ENCODE measurements at places on chromosomes 5 and 9.

DNA sequence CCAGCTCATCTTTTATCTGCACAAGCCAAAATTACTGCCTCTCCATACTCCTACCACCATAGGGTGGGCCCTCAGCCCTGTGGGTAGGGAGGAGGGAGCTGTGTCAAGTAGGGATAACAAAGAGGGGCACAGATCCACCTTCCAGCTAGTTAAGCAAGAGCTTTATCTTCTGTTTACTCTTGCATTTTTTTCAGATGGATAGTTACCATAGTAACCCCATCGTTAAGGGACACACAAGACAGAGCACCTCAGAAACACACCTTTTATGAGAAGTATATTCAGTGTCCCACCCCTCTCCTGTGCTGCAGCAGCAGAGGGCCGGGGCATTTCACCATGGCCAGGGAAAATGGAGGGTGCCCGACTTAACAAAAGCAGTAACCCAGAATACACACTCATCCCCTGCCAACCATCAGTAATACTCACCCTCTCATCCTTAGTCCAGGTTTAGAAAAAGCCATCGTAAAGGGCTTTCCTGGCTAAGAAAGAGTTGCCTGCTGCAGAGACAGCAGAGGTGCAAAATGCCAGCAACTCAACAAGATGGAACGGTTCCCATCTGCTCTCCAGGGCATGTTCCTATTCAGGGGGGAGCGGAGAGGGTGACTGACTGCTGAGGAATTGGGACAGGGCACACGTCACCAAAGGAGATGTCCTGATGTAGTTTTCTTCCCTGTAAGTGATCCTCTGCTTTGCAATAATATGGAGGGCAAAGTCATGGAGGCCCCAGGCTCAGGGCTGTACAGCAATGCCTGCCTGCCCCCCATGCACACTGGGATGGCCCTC, 25.1 kb downstream of the MACROH2A1 start:
- no peak for DNase-seq

GRCh38 chr5:84487963-84488362, 103.3 kb upstream of the EDIL3 start:
- DNase-seq: no peak

DNA sequence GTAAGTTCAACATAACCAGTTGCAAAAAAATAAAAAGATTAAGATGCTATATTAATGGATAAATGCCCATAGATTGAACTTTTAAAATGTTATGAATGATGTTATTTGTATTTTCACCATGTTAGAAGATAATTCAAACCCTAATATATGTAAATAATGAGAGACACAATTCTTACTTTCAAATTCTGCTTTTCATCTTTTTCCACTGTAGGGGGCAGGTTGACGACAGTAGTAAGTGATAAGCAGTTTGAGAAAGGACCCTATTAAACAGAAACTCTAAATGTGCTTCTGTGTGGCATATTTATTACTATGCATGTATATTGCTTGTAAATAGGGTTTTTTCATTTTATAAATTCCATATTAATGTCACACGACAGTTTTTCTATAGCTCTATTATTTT, 591.1 kb downstream of the SEMA5A start:
- DNase-seq: no peak

DNA sequence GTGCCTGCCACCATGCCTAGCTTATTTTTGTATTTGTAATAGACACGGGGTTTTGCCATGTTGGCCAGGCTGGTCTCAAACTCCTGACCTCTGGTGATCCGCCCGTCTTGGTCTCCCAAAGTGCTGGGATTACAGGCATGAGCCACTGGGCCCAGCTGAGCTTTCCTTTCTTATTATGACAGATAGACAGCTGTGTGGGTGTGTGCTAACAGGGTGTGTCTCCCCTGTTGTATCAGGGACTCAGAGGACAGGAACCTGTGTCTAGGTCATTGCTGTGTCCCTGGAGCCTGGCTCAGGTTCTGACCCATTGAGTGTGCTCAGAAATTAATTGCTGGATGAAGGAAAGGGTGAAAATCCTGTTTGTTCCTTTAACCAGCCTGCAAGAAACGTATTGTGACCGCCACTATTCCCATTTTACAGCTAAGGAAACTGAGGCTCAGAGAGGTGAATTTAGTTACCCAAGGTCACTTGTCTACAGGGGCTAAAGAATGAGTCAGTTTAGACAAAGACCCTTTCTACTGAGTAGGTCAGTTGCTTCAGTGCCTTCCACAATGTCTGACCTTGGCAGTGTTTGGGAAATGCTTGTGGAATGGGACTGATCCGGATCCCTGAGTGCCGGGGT, 16.8 kb downstream of the NCS1 start:
- no peak for DNase-seq

- no peak for DNase-seq
Measured at GRCh38 chr9:110316261-110317075, 21.2 kb downstream of the TXNDC8 start.

DNA sequence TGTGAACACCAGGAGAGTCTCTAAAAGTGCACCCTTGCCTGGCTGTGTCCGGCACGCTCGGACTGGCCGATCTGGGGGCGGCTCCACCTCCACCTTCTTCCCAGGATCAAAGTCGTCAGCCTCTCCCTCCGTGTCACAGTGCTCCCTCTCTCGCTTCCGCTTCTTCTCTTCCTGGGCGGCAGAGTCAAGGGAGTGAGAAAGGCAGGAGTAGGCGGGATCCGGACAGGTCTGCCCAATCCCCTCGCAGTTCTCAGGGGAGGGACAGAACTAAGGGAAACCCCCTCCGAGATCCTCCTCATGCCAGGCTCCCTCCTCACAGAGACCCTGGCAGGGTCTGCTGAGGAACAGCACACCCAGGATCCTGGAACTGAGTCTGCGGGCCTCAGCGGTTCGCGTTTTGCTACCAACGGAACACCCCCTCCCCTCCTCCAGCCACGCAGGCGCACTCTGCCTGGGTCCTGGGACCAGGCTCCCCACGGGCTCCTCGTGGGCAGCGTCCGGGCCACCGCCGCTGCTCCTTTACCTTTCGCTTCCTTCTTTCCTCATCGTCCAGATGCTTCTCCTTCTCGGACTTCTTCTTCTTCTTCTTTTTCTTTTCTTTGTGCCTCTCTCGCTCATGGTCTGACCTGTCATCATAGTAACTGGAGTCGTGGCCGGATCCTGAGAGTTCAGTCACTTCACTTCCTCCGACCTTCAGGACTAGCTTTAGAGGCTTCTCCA, 1.3 kb downstream of the BRD9 start:
- no peak for DNase-seq

DNA sequence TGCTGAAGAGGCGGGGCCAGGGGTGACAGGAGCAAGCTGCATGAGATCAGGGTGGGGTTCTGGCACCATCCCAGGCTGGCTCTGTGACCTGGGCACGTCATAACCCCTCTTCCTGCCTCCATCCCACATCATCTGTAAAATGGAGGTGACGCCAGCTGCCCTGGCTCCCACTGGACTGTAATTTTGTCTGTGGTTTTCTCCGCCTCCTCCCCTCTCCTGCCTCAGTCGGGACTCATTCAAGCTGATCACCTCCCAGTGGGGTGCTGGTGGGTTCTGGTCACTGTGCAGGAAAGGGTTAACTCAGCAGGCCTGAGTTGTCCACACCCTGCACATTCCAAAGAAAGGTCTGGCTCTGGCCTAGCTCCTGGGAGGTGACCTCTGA, 128.2 kb downstream of the RXRA start:
- DNase-seq: no peak

DNA sequence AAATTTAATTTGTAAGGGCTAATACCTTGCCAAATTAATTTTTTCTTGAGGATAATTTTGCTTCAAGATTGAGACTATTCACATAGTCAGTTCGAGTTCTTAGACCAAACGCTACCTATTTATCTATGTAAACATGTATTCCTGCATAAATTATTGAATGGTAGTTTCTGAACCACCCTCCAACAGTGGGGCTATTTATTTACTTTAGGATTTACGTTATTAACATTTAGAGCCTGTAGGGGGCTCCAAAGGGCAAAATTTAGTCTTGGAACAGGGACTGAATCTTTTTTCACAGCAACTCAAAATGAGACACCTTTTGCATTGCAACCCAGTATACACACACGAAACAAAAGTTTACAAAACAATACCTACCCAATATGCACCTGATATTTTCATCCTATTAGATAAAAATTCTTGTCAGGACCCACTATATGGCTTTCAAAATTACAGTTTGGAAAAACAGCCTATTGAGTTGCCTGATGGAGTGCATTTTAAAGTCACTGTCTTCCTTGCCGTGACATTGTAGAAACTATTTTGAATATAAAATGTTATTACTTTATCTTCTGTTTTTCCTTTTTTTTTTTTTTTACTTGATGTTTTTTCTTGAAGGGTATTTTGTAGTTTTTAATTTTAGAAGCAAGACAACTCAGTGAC, 47.1 kb upstream of the POU4F3 start:
- DNase-seq: no peak

- no peak for DNase-seq
Measured at GRCh38 chr5:41856644-41857491, 13.4 kb downstream of the OXCT1 start.

- DNase-seq: no peak
Measured at GRCh38 chr9:111162026-111162425, 123.8 kb upstream of the LPAR1 start.

DNA sequence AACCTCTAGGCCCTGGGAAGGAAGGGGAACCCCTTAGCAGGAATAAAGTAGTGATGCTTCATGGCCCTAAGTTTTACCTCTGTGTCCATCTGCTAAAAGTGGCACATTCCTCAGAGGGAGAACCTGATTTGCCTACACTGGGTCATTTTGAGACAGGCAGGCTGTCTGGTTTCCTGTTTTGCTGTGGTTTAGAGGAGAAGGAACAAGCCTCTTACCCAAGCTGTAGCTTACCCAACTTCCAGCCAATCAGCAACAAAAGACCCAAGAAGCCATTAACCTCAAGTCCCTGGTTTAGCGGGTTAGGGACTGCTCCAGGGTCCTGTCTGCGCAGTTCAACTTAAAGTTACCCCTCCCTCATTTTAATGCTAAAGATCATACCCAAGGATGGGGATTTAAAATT, 411.0 kb downstream of the MAT2B start:
- DNase-seq: no peak

GRCh38 chr9:76333388-76333787, 60.8 kb downstream of the RFK start:
- DNase-seq: no peak

- no peak for DNase-seq
Measured at GRCh38 chr5:58294598-58295305, 165.1 kb downstream of the PLK2 start.

DNA sequence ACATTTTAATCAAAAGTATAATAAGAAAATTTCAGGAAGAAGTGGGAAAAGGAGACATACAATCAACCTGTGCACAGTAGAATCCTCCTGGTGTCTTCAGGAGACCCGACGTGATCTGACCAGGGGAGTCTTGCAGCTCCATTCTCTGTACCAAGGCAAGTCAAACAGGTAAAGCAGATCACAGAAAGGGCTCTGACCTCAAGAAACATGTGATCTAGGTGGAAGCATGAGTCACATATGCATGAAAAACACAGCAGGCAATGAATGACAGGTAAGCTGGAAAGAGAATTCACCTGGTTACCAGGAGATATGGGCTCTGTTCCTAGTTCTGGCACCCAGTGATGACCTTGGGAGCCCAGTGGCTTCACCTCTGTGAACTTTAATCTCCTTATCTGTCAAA, 19.4 kb upstream of the FABP6 start:
- no peak for DNase-seq

DNA sequence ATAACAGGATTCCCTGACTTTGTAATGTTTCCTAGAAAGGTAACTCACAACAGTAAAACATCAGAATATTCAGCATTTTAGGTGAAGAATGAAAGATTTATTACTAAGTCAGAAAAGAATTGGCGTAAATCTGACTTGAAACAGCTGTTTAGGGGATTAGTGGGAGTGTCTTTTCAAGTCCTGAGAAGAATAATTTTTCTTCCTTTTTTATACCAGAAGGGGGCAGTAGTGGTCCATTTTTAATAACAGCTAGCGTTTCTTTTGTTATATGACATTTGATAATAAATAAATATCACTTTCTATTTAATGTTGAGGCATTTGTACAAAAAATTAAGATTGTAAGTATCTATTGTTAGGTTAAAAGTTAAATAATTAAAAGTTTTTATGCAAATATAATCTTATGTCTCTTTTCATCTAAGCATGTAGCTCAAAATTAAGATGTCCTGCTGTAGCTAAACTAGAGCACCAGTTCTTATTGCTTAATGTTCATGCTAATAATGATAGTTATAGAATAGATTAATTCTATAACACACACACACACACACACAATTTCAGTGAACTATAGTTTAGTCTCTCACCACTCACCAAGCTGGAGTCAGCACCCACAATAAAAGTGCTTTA, 258.7 kb upstream of the ARRDC3 start:
- no peak for DNase-seq

GRCh38 chr9:127812936-127813675, 10.4 kb downstream of the FPGS start:
- no peak for DNase-seq

DNA sequence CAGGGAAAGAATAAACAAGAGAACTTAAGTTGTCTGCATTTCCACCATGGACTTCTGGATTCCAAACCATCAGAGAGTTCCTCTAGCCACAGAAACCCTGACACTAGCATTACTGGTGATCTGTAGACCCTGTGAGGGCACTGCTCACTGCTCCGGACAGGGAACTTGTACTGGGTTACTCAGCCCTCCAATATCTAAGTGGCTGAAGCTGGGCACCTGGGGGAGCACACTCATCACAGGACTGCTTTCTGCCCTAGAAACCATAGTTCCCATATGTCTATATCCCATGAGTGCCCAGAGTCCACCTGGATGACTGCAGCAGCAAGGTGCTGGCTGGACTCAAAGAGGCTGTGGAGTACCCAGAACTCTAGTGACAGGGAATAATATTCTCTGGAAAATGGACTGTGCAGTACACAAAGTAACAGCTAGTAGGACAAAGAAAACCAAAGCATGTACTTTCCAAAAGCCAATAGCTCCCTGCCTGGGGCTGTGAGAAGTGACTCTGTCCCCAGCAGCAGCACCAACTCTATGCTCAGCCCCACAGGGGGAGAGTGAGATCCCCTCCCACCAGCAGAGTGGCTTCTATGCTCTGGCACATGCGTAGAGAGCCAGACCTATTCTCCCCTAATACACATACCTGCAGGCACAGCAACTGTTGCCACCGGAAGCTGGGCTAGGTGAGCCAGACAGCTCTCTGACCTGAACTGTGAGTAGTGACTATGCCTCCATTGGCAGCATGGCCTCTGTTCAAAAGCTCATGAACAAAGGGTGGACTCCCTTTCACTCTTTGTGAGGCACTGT, 472.9 kb upstream of the FTMT start:
- no peak for DNase-seq

DNA sequence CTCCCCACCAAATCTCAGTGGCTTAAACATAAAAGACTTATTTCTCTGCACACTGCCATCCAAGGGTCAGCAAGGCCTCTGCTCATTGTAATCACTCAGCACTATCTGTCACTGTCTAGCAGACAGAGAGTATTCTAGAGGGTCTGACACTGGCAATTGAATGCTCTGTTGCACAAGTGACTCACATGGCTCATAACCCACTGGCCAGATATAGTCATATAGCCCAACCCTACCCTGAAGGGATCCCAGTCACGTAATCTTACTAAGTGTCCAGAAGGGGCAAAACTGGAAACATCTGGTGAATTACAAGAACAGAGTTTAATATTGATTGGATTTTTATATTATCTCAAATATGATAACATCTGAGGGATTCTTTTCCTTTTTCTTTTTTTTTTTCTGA, 80.7 kb downstream of the TSSK1B start:
- no peak for DNase-seq

GRCh38 chr5:74316064-74316603, 324.4 kb downstream of the ENC1 start:
- DNase-seq: peak; percentile 91

All from keratinocyte (primary cell).